ENCODE measurements at places on chromosomes 12 and 14.

DNA sequence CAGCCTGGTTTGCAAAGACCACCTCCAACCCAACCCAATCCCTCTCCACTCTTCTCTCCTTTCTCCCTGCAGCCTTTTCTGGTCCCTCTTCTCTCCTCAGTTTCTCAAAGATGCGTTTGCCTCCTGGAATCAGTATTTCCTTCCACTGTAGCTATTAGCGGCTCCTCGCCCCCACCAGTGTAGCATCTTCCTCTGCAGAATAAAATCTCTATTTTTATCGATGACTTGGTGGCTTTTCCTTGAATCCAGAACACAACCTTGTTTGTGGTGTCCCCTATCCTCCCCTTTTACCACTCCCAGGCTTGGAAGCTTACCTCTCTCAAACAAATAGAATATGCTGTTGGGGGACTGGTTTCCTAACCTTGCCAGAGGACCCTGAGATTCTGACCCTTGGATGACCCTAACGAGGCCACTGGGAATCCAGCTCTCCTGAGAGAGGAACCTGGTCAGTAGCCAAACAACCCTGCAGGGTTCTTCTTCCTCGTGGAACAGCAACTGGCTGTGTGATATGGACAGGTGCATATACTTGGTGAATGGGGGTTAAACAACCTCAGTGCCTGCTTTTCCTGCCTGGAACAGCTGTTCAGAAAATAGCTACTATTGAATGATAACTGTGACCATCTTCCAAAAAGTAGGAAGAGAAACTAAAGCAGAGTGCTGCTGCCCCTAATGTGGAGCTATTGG lies 4.4 kb downstream of the WNT1 start:
- no peak for DNase-seq

DNA sequence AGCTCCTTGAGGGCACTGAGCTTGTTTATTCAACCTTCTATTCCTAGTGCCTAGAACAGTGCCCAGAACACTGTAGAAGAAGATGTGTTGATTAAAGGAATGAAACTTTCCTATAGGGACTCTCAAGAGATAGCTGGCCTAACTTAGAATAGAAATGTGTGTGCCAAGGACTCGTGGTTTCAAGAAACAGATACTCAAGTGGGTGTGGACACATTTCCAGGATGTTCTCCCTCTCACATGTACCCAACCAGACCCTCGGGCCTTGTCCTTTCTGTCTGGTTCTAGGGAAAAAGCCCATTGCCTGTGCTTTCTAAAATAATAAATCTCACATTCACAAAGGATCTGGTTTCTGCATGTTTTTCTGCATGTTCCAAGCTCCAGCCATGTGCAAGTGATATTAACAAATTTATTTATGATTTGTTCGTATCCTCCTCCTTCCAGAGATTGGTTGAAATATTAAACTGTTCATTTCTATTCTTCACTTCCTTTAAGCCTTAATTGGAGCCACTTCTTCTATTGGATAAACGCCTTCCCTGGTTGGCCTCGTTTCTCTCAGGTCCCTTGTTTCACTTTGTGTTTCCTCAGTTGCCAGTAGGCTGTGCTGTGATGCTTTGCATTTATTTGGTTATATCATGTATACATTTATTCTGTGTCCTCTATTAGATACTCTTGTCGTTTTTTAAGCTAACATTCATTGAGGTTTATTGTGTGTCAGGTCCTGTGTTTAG lies 89.8 kb downstream of the CRADD start:
- DNase-seq, result no peak

- no peak for DNase-seq
Observed at GRCh38 chr14:35915185-35915584, 89.0 kb downstream of the BRMS1L start.

DNA sequence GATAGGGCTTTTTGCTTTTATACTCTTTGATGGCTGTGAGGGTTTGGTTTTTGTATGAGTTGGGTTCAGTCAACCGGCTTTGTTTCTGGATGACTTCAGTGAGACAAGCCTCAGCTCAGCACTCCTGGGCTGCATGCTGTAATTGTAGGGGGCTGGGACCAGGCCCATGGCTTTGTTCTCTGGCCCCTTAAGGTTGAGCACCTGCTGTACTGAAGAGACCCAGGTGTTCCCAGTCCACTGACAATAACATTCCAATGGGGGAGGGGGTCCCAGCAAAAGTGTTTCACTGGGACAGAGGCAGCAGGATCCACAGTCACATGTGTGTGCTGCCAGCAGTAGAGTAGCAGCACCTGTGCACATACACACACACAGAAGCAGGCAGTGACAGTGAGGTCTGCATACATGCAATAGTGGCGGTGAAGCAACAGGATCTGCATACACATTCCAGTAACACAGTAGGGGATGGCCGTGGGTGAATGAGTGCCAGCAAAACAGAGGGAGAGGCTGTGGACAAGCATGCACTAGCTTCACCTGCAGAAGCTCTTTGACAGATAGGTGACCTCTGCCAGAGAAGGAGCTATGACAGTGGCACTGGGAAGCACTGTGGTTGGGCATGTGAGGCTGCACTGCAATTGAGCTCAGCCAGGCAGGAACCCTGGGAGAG lies 240.4 kb downstream of the ASCL1 start:
- DNase-seq, result no peak

DNA sequence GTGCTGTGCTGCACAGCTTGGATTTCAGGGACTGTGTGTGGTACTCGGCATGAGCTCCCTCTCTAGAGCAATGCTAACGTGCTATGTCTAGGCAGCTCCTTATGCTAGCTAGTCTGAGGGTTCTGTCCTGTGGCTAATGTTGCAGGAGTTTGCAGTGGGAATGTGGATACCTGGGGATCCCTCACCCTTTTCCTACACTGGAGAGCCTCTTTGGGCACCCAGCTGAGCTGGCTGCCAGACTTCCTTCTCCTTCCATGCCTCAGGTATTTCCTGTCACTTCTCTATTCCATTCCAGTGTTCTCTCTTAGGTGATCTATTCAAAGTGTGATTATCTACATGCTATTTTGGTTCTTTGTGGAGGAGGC lies 64.9 kb downstream of the FBXO33 start:
- DNase-seq, result peak; percentile 36

- no peak for DNase-seq
Observed at GRCh38 chr12:130919086-130919485, 34.6 kb upstream of the ADGRD1 start.

DNA sequence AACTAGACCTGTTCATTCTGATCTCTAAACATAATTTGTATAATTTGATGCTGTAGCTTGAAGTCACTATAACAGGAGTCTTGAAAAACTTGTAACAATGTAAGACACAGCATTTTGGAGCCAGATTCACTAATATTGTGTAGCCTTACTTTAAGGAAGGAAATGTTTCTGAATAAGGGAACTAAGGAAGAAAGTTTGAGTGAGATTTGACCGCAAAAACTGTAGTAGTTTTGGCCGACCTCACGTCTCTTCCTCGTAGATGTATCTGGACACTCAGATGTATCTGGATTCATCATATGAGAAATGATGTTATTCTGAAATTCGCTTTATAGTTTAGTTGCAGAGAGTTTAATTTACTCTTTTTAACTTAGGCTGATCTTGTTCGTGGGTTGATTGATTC lies 13.9 kb upstream of the DNAH10 start:
- DNase-seq, result no peak

- DNase-seq, result no peak
Observed at GRCh38 chr14:92556255-92556741, 42.7 kb downstream of the RIN3 start.

- peak; percentile 26 for DNase-seq
Observed at GRCh38 chr12:127191129-127191528, 1075.8 kb upstream of the TMEM132C start.

- DNase-seq, result peak; percentile 52
Observed at GRCh38 chr14:30521899-30522736, 36.8 kb upstream of the G2E3 start.

GRCh38 chr12:60209933-60210332 lies 614.1 kb downstream of the SLC16A7 start:
- DNase-seq, result no peak

DNA sequence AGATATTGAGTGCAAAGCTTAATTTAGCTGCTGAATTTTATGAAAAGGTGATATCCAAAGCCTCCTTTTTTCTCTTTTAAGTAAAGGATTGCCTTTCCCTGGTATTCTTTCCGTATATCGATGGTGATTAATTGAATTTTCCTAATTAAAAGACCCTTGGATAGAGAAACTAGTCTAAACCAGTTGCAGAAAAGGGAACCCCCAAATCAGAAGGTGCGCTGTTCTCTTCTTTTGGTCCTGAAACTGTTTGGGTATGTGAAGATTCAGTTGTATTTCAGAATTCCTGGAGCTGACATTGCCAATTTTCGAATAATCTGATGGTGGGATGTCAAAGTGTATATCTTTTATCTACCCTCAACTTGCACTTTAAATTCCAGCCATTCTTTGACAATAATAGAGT lies 1.9 kb downstream of the GPHN start:
- no peak for DNase-seq

GRCh38 chr12:108305520-108305919 lies 33.6 kb downstream of the CMKLR1 start:
- peak; percentile 41 for DNase-seq

GRCh38 chr14:28102814-28103213 lies 663.8 kb upstream of the FOXG1 start:
- no peak for DNase-seq

GRCh38 chr14:64572386-64573104 lies 22.8 kb downstream of the PPP1R36 start:
- no peak for DNase-seq

- no peak for DNase-seq
Observed at GRCh38 chr12:102939670-102940222, 17.7 kb upstream of the ASCL1 start.

- DNase-seq, result no peak
Observed at GRCh38 chr12:3364226-3364625, 126.8 kb upstream of the PRMT8 start.

DNA sequence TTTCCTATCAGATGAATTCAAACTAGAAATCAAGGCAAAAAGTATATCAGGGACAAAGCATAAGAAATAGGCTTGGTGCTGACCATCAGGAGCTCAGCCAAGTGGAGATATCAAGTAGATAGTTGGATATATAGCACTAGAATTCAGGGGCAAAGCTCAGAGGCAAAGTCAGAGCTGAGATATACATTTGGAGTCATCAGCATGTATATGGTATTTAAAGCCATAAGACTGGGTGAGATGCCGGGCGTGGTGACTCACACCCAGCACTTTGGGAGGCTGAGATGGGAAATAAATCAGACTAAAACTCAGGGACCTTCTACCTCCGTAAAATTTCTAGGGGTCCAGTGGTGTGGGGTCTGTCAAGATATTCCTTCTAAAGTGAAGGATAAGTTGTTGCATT lies 38.9 kb upstream of the LIMA1 start:
- DNase-seq, result no peak

GRCh38 chr14:69692594-69692993 lies 74.3 kb upstream of the SRSF5 start:
- no peak for DNase-seq

- DNase-seq, result no peak
Observed at GRCh38 chr14:69108358-69108757, 44.6 kb downstream of the DCAF5 start.

- DNase-seq, result no peak
Observed at GRCh38 chr14:93480867-93481266, 50.1 kb downstream of the UNC79 start.

DNA sequence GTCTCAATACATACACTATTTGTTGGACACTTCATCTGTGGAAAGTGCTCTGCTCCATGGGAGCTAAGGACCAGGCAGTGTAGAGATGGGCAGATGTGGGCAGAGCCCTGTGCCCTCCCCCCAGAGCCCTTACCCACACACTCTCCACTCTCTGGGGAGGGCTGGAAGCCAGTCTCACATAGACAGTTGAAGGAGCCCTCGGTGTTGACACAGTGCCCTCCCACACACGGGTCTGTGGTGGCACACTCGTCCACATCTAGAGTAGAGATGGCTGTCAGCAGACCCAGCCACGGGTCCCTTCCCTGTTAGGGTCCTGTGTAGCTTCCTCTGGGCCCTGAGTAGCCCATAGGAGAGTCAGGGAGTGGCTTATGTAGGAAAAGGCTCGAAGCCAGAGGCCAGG lies 14.3 kb downstream of the ISCA2 start:
- DNase-seq, result no peak

DNA sequence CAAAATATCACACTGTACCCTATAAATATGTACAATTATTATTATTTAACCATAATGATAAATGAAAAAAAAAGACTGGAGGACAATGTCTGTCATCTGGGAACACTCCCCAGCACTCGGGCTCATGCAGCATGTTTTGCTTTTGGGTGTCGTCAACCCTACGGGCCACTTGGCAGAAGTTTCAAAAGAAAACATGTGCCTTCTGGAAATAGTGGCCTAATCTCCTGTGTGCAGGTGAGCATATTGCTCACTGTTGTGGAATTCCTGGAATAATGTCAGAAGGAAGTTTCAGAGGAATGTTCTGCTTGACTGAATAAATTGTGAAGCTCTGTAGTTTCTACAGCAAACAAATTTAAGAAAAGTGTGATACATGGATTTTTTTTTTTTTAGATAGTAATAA lies 298.3 kb downstream of the SSPN start:
- DNase-seq, result no peak
